Bone marrow (tissue), 2 donors: ENCODE measurements at places on chromosomes 12 and 14.

GRCh38 chr12:3364661-3365462, 126.1 kb upstream of the PRMT8 start:
- DNase-seq = no peak

GRCh38 chr12:65952737-65953209, 128.5 kb downstream of the HMGA2 start:
- no peak for DNase-seq

DNA sequence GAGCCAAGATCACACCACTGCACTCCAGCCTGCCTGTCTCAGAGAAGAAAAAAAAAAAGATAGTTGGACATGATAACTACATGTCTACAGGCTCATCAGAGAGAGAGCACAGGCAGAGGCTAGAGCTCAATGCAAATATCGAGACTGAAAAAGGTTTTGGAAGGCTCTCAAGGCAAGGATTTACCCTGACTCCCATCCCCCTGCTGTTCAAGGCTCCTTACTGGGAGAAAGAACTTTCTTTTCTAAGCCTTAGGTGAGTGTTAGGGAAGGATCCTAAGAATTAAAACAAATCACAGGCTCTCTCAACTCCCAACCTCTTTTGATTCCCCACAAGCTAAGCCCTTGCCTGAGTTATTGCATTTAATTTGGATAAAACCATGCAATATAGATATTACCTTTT, 525.1 kb downstream of the DIO2 start:
- no peak for DNase-seq

DNA sequence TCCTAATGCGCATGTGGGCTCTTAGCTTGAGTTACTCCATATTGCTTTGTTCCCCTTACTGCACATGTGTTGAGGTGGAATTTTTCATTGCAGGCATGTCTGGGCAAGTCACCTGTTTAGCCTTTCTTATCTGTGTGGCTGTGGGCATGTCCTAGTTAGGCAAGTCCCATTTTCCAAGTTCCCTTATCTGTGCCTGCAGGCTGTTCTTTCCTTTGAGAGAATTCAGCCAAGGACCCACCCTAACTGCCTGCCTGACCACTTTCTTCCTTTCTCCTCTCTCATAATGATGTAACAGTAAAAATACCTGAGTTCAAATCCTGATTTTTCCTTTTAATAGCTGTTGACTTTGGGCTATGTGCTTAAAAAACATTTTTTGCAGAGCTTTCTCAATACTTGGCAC, 870.6 kb downstream of the NRXN3 start:
- no peak for DNase-seq

DNA sequence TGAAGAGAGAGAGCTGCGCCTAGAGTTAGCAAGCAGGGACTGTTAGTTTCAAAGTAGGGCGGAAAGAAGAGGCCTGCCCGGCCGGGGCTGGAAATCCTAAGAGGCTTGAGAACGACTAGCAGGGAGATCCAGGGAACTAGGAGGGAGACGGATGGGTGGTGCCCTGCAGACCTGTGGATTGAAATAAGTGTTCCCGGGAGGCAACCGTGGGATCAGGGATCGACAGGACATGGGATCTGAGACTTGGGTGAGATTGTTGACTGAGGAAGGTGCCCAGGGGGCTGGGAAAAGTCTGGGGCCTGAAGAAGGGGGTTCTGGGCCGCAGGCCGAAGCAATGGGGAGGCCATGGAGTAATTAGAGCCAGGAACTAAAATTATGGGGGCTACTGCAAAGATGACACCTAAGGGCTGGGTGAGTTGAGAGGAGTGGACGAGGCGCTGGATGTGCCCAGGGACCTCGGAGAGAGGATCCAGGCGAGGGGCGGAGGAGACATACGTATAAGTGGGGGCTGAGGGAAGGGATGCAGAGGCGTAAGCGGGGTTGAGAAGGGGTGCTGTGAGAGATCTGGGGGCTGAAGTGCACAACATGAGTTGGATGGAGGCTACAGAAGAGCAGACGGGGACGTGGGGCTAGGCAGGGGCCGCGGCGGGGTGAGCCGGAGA, 635 bp downstream of the LTA4H start:
- no peak for DNase-seq

DNA sequence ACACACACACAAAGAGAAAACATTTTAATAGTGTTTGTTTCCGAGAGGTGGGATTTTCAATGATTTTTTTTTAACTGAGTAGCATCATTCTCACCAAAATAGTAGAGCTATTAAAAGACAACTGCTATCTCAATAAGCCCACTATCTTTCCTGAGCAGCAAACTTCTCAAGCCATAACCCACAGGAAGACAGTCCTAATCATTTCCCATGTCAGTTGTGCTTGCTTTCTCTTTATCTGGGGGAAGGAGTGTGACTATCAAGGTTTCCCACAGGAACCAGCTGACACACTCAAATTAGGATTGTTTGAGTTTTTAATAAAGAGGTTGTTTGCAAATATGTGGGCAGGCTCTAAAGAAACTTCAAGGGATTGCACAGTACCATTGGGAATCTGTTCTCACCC, 4.9 kb upstream of the MAX start:
- peak; percentile 16 for DNase-seq

- DNase-seq = no peak
These were observed 26.9 kb downstream of the DAAM1 start for GRCh38 chr14:59215322-59215721.

- no peak for DNase-seq
These were observed 940 bp downstream of the MOAP1 start for GRCh38 chr14:93183596-93184317.

DNA sequence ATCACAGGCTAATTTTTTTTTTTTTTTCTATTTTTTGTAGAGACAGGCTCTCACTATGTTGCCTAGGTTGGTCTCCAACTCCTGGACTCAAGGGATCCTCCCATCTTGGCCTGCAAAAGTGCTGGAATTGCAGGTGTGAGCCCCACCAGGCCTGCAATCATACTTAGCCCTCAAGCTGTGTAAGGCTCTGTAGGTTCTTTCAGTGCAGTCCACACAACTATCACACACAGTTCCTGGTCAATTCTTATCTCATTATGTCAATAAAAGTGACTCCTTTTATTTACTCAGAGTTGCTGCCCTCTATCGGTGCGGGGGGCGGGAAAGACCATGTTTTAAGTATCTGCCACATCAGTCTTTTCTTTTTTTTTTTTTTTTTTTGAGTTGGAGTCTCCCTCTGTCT, 29.0 kb downstream of the SLC2A3 start:
- DNase-seq = no peak

DNA sequence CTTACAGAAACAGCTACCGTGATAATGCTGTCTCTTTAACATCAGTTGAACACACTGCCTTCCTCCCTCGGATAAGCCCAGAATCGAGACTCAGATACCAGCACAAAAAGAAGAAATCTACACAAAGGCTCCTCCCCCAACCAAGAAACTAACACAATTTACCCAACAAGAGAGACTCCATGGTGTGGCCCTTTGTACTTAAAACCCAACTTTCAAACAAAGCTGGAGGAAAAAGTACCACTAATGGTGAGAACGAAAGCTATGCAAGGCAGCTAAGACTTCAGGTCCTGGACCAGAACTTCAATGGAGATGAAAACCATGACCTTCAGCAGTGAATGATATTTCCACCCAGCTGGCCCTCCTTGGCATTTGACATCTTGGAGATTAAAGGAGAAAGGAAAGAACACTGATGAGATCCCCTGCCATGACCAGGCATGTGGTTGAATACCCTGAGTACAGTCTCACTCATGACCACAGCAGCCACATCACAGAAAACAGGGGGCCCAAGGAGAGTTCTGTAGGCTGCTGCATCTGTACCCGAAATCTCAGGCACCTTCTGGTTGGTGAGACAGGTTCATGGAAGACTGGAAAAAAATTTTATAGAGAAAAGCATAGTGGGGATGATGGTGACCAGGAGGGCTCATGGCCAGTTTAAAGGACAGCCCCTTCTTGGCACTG, 36.7 kb downstream of the RBM19 start:
- DNase-seq = no peak

- DNase-seq = no peak
These were observed 29.3 kb downstream of the SLC38A2 start for GRCh38 chr12:46343118-46343852.

DNA sequence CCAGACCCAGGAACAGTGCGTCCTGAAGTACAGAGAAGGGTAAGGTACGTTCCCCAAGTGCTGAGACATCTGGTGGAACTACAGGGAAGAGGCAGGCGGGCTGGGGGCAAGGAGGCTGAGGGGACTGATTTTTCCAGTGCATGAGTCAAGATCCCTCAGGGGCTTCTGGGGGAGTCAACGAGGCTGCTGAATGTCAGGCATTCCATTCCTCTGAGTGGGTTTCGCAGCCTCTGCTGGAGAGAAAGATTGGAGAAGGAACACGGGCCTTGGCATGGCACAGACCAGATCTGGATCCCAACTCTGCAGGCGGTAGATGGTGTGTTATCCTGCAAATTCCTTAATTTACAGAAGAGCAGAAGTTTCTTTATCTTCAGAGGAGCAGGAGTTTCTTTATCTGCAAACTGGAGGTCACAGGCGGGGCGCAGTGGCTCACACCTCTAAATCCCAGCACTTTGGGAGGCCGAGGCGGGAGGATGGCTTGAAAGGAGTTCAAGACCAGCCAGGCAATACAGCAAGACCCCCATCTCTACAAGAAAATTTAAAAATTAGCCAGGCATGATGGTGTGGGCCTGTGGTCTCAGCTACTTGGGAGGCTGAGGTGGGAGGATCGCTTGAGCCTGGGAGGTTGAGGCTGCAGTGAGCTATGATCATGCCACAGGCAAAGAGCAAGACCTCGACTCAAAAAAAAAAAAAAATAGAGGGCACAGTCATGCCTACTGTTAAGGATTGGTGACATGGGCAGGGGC, 132.6 kb upstream of the MAP1LC3B2 start:
- no peak for DNase-seq

DNA sequence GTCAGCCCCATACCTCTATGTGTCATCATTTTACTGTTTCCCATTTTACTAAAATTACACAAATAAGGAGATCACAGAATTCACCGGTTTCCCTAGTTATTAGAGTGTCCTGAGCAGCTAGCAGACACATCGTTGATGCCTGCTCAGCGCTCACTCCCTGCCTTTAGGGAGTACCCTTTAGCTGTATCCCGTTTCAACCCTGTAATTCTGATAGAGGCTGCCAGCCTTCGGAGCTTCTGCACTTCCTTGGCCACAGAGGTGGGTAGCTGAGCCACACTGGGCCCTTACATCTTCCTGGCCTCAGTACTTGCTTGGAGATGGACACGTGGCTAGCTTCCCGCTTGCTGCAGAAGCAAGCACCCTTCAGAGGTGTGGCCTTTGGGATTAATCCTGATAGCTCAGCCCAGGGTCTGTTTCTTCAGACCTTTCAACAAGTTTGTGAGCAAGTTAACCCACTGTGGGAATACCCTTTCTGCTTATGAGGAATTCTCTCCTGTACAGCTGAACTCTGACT, 14.3 kb upstream of the FBXW8 start:
- DNase-seq = no peak

DNA sequence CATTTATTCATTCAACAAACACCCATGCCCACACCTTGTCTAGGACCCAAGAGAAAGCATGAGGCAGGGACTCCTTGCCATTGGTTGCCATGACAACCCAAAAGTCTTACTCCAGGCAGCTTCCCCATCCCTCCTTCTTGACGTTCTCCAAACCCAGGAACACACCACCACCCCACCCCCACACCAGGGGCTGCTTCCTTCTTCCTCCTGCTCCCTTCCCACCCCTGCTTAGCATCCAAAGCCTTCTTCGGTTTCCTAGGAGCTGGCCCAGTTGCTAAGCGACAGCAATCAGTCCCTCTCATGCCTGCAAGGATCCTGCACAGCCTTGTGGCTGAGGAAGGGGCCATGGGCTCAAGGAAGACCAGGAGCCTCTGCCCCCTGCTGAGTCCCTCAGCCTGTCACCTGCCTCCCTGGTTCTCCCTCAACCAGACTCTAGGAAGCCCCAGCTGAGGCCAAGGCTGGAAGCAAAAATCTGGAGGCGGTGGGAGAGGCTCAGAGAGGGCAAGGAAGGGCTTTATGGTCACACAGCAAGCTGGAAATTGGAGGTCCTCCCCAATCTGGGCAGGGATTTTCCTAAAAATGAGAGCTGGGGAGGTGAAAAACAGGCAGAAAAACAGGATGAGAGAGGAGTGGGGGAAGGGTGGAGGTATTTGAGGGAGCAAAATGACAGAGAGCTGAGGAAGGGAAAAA, 15.4 kb downstream of the RASAL1 start:
- DNase-seq = no peak

- no peak for DNase-seq
These were observed 5.5 kb downstream of the DDIT3 start for GRCh38 chr12:57514720-57515407.

DNA sequence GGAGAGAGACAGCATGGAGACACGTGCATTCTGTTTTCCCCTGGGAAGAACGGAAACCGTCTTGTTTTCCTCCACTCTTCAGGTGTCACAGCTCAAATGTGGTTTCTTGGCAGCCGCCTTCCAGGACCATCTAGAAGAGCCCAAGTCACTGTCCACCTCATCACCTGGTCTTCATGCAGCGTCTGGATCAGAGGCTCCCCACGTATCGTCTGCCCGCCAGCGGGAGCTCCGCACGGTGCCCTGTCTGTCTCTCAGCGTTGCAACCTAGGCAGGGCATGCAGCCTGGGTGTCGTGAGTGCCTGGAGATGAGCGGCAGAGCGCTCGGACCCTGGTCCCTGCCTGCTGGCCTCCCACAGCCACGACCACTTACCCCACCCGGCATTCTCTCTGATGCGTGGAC, 117.5 kb downstream of the PIWIL1 start:
- DNase-seq = no peak

DNA sequence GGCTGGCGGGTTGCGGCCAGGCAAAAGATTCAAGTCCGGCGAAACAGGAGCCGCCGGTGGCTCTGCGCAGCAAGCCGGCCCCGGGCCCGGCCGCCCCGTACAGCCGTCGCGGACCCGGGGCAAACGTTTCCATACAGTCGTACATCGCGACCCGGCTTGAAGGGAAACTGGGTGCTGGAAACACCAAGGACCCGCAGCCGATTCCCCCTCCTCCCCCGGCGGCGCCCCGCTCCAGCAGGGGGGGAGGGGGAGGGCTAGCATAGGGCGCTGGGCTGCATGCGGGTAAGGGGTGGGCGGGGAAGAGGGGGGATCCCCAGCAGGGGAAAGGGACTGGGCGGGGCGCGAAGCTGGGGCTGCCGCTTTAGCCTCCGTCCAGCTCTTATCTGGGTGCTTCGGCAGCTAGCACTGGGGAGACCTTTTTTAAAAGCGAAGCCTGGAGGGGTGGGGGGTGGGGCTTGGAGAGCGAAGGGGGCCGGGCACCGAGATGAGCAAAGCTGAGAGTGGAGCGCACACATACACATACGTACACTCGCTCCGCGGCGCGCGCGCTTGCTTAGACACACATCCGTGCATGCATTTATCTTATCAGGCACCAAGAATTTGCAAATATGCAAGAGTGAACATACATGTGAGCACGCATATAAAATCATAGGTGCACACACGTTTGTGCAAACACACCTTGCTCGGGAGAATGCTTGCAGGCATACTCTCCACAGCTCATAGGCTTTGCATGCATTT, 11.9 kb downstream of the RARG start:
- peak; percentile 21 for DNase-seq

DNA sequence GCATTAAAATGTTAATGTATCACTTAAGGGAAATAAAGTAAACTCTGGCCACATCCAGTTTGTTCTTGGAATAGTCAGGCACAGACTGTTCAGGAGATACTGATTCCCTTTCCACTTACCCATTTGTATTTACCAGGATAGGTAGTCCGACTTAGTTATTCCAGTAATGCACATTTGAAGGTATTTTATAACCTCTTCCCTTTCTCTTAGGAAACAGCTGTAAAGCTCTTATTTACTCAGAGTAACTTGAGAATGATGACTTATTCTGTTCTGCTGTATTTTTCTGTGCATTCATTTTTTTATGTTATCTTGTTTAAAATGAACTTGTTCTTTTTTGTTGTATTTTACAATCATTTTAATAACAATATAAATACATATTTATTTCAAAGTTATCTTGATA, 78.0 kb downstream of the METTL25 start:
- no peak for DNase-seq

GRCh38 chr12:70154087-70154638, 89.1 kb upstream of the CNOT2 start:
- DNase-seq = no peak
